ENCODE measurements at places on chromosomes 12 and 14.
A peak's percentile ranks its signal among the peaks of the same experiment; 100 is the strongest.

DNA sequence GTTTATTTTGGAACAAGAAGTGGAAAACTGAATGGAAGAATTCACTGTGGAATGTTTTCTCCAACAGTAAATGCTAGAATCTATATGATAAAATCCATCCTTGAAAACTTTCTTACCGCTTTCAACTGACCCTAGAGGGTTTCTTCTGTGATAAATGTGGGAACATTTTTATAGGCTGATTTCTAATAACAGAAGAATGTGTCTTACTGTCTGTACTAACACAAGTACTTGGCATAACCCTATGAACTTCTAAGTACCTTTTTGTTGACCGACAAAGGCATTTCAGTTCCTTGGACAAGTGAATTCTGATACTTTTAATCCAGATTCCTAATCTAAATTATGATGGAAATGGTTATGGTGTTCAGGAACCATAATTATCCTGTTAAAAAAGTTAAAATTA is 1109.7 kb upstream of the FLRT2 start:
- DNase-seq: peak; percentile 8

GRCh38 chr12:45670346-45671065 is 59.0 kb upstream of the ARID2 start:
- DNase-seq: no peak

DNA sequence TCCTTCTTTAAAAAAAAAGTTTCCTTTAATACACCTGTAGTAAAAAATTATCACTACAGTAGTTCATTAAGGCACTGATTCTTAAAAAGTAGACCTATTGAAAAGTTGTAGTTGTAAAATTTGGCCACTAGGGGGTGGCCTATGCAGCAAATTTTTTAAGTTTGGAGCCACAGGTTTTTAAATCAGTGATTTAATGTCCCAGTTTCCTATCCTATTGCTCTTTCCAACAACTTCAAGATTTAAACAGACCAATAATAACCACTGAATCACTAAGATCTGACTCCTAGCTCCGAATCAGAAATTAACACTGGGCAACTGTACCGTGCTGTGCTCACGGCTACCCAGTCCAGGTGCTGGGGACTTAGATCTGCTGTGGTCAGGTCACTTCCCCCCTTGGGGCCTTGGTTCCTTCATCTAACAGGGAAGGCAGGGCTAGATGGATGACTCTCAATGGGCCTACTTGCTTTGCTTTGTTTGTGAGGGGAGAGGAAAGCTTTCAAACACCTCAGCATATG is 279.3 kb downstream of the MED13L start:
- DNase-seq: peak; percentile 27

DNA sequence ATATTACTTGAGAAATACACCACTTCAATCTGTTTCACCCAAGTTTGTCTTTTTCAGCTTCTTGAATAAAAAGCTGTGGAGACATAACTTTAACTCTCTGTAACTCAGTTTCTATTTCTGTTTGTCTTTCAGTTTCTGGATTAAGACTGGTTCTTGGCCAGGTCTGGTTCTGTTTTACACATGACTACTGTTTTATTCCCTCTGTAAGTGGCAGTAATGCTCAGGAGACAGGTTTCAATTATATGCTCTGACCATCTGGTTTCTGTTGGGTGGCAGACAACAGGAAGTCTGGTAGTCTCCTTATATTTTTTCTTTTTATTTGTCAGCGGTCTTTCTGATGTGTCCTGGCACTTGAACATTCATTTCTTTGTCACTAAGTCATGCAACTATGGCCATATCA is 102.9 kb downstream of the RPS29 start:
- no peak for DNase-seq

DNA sequence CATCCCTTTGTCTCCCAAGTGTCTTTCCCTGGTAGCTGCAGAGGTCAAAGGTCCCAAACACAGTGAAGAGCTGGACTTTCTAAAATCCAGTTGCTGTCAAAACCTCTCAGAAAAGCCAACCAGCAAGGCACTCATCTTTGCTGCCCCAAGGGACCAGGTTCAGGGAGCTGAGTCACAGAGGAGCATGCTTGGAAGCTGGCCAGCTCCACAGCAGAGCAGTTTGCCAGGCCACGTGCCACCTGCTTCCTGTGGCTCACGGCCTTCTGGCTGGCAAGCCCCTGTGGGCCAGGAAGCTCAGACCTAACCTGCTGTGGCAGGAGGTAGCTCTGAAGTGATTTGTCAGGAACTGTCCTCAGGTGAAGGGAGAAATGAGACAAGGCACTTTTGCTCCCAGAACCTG is 3.6 kb downstream of the ISCU start:
- no peak for DNase-seq

DNA sequence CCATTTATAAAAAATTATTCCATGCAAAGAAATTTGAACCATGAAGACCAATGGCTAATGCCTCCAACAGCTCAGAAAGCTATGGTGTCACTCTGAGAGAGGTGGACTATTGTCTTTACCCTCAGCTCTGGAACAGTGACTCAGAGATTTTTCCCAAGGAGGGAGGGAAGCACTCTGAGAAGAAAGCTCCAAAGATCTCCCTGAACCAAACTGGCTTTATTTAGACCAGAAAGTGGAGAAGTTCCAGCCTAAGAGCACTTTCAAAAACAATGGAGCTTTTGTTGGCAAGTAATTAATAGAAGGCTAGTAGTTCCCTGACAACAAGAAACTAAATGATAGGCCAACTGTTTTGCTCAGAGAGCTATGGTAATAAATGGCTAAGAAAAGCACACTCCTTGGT is 599.9 kb upstream of the MDGA2 start:
- DNase-seq: peak; percentile 0

DNA sequence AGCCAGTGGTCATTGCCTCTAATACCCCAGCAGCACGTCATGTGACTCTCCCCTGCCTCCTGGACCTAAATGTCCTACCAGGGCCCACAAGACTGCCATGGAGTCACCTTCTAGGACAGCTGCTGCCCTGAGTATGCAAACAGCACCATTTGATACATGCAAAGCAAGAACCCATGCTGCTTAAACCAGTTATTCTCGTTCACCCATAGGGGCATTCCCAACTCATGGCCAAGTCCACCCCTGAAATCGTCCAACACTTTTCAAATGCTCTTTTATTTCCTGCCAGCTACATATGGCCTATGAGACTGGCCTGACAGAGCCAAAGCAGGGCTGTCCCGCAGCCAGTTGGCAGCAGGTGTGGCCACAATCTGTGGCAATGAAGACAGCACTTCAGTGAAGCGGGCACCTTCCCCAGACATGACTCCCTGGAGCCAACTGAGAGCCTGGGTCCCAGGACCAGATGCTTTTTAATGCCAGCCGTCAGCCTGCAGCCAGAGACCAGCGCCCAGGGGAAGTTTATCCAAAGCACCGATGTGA is 99.9 kb downstream of the BCAT1 start:
- DNase-seq: no peak

- DNase-seq: no peak
These were observed 108.2 kb downstream of the PRICKLE1 start for GRCh38 chr12:42481368-42481767.

- no peak for DNase-seq
These were observed 210.6 kb upstream of the RTL1 start for GRCh38 chr14:101113835-101114725.

GRCh38 chr12:76692846-76693245 is 71.1 kb upstream of the ZDHHC17 start:
- no peak for DNase-seq

DNA sequence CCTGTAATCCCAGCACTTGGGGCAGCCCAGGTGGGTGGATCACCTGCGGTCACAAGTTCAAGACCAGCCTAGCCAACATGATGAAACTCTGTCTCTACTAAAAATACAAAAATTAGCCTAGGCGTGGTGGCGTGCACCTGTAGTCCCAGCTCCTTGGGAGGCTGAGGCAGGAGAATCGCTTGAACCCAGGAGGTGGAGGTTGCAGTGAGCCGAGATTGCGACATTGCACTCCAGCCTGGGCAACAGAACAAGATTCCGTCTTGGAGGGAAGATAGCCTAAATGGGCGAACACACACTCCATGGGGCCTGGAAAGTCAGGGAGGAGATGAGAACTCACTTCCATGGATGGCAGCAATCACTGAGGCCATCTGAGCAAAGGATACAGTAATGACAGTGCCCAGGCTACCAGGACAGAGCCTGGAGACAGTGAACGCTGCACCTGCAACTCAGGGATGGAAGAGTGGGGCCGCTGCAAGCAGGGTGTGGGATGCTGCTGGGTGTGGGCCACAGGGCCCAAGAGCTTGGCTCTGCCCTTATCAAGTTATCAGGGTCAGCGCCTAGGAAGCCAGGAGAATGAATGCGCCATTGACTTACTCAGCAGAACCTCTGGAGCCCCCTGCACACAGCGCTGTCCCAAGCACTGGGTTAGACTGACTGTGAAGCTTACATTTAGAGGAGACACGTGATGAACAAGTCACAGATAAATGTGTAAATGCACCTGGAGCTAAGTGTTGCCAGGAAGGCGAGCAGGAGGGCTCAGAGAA is 28.9 kb downstream of the FOXN3 start:
- no peak for DNase-seq

GRCh38 chr12:97487470-97487869 is 24.9 kb downstream of the RMST start:
- no peak for DNase-seq

DNA sequence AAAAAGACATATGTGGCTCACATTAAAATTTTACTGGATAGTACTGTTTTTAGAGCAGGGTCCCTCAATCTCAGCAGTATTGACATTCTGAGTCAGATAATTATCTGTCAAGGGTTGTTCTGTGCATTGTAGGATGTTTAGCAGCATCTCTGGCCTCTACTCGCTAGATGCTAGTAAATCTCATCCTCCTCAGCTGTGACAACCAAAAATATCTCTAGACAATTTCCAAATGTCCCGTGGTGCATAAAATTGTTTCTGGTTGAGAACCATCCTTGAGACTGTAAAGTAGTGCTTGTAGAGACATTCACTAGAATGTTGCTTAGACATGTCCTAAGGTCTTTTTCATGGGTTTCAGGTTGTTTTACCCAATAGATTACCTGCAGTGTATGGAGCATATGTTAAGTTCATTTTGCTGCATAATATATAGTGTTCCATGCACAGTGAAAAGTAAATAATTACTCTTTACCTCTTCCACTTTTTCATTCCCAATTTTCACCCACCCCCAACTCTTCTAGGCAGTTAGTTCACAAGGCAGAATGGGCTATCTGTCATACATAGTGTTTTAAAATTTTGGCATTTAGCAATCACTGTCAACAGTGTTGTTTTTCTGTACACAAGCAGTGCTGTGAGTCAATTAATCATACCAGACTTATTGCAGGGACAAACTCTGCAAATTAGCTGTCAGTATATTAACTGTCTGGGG is 200.2 kb upstream of the SLC38A2 start:
- DNase-seq: no peak

DNA sequence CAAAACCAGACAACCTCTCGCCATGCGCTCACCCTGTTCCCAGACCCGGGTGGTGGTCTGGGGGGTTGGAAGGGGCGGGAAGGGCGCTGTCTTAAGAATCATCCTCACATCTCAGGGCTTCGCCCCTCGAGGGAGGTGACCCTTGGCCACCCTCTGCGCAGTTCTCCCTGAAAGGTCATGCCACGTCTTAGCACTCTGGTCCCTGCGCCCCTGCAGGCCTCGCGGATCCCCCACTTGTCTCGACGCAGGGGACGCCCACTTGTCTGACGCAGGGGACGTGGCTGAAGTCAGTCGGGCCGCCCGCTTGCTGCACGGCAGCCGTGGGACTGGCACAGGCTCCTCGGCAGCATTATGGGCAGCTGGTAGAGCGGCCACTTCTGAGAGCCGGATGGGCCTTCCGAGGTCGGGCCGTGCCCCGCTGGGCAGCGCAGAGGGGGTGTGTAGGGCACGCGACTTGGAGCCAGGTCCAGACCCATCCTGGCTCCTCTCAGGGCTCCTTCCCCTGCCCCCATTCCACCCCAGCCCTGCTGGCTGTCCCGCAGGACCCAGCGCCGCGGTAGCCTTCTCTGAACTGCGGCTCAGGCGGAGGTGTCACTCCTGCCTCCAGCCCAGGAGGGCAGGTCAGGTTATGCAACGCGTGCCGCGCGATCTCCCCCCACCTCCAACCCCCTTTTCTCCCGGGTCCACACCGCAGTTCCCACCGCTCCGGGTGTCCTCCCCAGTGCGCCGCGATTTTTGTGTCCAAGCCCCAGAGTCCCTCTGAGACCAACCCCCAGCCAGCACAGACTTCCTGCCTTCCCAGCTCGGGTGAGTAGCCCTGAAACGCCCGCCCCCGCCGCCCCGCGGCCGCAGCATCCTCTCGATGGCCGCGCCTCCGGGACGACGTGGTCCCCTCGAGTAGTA is 40.9 kb upstream of the CAPRIN2 start:
- no peak for DNase-seq

DNA sequence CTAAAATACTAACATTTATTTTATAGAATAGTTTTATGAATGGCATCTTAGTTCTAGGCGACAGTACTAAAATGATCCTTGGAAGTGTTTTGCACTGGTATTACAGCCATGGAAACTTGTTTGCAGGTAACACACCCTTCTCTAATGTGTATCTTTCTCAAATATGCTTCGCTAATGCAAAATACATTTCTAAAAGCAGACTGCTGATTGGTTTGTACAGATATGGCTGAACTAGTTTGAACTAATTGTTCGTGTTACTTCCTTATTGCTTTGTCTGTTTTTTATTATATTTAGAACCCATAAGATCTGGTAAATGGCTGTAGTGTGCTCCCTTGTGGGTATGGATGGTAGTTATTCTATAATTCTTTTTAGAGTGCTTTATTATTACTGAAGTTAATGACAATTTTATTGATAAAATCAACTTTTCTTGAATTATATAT is 53.0 kb downstream of the ATF7IP start:
- peak; percentile 63 for DNase-seq

GRCh38 chr12:112828541-112828940 is 37.0 kb downstream of the RPH3A start:
- DNase-seq: no peak

DNA sequence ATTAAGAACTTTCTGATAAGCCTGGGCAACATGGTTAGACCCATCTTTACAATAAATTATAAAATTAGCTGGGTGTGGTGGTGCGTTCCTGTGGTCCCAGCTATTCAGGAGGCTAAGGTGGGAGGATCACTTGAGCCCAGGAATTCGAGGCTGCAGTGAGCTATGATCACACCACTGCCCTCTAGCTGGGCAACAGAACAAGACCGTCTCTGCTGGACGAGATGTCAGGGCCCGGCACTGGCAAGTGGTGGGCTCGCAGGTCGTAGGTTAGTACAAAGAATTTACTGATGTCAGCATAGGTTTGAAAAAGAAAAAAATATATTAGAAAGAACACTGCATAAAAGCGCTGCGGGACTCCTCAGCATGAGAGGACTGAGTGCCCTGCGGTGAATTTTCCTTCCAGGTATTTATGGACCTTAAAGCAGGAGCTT is 15.7 kb upstream of the VSIG10 start:
- no peak for DNase-seq
